ENCODE measurements at places on chromosomes 12 and 14.

DNA sequence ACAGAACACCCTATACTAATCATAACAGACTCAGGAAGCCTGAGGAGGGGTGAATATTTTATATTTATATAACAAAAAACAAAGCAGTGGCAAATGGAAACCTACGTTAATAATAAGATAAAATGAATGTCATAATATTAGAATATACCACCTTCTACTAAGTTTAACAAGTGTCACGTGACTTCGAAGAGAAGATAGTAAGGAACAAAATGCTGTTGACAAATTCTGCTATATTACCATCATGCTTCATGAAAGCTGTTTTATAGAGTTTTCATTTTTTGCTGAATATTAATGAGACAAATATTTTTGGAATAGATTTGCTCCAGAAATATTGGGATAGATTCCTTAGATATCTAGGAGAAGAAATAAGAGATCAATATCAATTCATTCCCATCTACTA lies 450.6 kb upstream of the DCN start:
- DNase-seq: no peak

DNA sequence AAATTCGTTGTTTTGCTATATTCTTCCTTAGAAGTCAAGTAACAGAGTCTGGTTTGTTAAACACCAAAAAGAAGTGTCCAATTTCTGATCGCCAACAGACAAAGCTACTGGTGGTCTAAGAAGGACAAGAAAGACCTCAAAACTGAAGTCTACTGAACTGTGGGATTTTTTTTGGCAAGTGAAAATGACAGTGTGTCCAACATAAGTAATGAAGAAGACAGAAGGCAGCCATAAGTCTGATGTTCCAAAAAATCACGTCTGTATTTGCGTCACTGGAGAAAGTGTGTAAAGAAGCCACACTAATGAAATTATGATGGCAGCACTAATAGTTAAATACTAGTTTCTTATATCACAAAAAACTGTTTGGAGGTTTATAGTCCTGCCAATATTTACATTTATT lies 32.6 kb downstream of the WASHC3 start:
- no peak for DNase-seq

DNA sequence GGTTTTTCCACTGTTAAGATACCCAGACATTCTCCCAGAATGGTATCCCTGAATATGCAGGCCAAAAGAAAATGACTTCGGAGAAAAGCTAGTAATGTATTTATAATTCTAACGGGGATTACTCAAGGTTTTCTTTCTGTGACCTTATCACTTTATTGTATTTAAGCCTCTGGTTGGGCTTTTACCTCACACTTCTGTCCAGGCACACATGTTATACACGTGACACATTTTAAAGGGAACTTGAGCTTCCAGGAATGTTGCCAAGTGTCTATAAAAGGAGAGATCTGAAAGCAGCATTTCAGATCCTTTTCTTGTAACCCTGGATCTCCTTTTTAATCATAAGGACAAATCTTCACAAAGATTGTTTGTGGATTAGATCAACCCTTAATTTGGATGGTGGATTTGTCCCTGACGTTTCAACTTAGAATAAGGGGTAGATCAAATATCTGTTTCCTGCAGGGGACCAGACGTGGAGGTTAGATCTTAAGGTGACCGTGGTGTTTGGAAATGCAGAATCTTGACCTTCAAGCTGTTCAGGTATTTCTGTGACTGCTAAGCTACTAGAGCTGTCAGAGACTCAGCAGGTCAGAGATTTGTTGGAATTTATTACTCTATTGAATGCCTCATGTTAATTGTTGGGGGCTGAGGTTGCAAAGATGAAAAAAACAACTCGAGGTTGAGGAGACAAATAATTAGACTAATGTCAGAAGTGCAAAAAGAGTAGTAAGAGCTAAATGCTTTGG lies 1.5 kb downstream of the CIPC start:
- no peak for DNase-seq

DNA sequence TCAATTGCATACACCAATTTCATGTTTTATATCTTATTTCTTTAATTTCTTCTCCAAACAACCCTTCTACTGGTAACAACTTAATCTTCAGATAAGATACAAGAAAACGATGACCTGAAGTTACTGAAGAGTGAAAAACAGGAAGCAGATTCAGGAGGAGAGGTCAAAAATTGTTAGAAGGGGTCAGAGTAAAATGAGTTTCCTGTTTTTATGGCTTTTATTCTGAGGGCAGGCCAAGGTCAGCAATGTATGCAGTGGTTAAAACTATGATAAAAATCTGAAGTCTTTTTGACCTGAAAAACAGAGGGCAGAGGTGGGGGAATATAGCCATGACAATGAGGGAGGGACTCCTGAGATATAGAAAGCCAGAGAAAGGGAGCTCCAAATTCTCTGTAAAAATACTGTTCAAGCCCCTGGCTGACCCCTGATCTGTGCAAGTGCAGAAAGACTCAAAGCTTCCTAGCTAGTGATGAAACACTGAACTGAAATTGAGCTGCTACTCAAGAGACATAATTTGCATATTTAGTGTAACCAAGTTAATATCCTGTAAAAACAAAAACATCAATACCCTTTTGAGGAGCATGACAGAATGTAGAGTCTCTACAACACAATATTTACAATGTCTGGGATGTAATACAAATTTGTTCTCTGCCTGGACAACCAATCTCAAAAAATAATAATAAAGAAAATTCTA lies 514.3 kb upstream of the SEL1L start:
- no peak for DNase-seq

GRCh38 chr14:74239848-74240793 lies 872 bp downstream of the VSX2 start:
- DNase-seq: no peak

DNA sequence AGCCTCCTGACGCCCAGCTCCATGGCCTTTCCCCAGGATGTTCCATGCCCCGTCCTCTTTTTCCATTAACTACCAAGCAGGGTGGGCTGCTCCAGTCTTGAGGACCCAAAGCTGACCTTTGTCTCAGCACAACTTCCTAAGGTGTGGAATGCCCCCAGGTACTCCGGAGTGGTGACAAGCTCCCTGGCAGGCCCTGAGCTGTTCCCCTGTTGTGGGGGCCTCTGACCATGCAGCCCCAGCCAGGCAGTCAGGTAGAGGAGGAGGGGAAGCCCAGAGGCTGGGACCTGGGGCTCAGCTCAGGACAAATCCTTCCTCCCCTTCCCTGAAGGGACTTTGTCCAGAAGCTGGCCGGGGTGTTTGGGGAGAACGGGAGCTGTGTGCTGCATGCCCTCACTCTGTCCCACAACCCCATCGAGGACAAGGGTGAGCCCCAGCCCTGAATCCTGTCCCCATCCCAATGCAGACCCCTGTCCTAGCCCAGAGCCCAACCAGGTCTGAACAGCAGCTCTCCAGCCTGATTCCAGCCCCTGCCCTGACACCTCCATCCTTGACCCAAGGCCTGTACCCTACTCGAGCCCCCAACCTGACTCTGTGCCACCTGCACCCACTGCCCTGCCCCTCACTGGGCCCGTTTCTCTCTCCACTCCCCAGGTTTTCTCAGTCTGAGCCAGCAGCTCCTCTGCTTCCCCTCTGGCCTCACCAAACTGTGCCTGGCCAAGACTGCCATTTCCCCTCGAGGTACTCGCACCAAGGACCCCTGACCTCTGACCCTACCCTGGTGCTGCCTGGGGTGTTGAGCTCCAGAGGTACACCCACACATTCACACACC lies 4.4 kb downstream of the CARMIL3 start:
- DNase-seq: no peak

DNA sequence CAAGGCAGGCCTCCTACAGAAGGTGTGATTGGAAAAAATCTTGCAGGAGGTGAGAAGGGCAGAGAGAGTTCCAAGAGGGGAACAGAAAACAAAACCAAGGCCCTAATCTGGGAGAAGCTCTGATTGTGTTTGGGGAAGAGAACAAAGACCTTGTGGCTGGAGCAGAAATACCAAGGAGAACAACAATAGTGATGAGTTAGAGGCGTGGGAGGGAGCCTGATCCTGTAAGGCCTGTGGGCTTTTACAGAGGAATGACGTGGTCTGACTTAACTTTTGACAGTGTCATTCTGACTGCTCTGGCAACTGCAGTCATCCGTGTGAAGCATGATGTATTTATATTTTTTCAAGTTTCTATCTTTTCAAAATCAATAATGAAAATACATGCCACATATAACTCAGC lies 200.6 kb downstream of the ANO4 start:
- DNase-seq: no peak

DNA sequence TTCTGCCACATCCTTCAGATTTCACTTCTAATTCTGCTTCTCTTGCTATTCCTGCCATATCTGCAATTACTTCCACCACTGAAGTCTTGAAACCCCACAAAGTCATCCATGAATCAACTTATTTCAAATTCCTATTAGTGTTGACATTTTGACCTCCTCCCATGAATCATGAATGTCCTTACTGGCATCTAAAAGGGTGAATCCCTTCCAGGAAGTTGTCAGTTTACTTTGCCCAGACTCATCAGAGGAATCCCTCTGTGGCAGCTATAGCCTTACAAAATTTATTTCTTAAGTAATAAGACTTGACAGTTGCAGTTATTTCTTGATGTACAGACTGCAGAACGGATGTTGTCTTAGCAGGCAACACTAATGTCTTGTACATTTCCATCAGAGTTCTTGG lies 162.9 kb downstream of the PCNX1 start:
- DNase-seq: no peak

- no peak for DNase-seq
Measured at GRCh38 chr14:44732144-44732543, 225.1 kb upstream of the FSCB start.

DNA sequence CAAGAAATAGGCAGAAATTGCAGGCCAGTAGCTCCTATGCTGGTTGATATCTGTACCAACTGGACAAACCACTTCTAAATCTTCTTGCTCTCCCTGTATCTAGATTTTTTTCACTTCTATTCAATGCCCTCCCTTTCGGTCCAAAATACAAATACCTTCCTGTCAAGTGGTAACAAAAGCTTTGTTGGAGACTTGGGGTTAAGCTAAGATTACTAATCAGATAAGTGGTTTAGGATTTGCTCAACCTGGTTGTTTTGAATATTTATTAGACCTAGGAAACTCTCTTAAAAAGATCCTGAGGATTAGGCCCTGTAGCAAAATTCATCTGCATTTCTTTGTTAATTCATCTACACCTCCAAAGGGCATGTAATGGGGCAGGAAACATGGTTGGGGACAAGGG lies 410.1 kb downstream of the NAV3 start:
- no peak for DNase-seq

- DNase-seq: peak; percentile 65
Measured at GRCh38 chr12:64451687-64452558, at the start of gene TBK1. Gene TBK1, plus strand, starts transcription at chr12:64452120. Its CDS starts 3,751 bp downstream, at chr12:64455871.

DNA sequence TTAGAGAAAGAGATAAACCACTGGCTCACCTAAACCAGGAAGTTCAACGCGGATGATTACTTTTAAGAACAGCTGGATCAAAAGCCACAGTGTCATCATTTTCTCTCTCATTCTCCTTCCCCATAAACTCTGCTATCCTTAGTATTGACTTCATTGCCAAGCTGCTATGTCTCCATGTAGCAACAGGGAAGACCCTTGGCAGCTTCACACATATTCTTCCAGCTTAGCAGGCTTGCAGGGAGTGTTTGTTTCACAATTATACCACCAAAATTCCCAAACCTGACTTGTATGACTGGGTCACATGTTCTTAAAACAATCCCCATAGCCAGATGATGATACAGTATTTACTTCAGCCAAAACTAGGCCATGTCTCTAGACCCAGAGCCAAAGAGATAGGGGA lies 235.5 kb downstream of the PAWR start:
- no peak for DNase-seq

GRCh38 chr12:29346769-29347421 lies 34.1 kb downstream of the ERGIC2 start:
- DNase-seq: no peak

- no peak for DNase-seq
Measured at GRCh38 chr12:84464616-84465015, 448.0 kb downstream of the SLC6A15 start.

GRCh38 chr14:80776657-80777056 lies 164.9 kb downstream of the CEP128 start:
- no peak for DNase-seq

DNA sequence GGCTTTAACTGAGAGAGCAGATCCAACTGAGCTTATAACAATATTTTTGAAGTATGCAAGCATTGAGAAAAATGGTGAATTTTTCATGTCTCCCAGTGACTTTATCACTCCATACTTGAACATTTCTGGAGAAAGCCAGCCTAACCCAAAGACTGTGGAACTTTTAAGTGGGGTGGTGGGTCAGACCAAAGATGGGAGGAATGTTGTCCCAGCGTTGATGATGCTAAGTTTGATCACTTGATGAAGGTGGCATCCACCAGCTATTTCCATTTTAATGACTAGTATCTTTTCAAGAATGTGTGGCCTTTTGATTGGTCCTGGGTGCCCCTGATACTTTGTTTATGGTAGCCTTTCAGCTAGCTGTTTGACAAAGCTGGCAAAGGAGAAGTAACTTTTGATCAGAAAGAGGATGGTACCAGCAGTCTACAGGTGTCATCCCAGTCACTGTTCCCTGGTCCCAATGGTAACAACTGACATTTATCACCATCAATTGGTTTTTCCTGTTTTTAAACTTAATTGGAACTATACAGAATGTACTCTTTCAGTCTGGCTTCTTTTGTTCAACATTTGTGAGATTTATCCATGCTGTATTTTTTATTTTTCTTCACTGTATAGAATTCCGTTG lies 14.2 kb downstream of the SINHCAF start:
- DNase-seq: no peak

- no peak for DNase-seq
Measured at GRCh38 chr12:51200806-51201205, 17.1 kb downstream of the POU6F1 start.

DNA sequence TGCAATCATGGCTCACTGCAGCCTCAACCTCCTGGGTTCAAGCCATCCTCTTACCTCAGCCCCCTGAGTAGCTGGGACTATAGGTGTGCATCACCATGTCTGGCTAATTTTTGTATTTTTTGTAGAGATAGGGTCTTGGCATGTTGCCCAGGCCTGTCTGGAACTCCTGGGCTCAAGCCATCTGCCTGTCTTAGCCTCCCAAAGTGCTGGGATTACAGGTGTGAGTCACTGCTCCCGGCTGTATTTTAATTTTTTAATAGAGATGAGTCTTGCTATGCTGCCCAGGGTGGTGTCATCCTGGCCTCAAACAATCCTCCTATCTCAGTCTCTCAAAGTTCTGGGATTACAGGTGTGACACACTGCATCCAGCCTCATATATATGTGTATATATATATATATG lies 31.7 kb upstream of the GPRC5A start:
- no peak for DNase-seq

- no peak for DNase-seq
Measured at GRCh38 chr14:22255017-22255950, 333.7 kb downstream of the DAD1 start.

DNA sequence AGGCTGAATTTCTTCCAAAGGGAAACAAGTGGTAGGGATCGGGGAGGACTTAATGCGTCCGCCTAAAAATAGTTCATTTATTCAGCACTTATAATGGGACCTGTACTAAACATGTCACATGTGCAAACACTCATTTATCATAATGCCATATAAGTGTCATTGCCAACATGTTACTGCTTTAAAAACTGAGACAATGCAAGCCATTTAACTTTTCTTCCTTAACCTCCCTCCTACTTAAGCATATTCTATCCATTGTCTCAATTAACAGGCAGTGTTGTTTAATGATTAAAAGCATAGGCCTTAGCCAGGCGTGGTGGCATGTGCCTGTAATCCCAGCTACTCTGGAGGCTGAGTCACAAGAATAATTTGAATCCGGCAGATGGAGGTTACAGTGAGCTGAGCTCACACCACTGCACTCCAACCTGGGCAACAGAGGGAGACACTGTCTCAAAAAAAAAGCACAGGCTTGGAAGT lies 13.5 kb upstream of the SCFD1 start:
- DNase-seq: no peak
